ENCODE measurements at places on chromosomes 11 and 22.

DNA sequence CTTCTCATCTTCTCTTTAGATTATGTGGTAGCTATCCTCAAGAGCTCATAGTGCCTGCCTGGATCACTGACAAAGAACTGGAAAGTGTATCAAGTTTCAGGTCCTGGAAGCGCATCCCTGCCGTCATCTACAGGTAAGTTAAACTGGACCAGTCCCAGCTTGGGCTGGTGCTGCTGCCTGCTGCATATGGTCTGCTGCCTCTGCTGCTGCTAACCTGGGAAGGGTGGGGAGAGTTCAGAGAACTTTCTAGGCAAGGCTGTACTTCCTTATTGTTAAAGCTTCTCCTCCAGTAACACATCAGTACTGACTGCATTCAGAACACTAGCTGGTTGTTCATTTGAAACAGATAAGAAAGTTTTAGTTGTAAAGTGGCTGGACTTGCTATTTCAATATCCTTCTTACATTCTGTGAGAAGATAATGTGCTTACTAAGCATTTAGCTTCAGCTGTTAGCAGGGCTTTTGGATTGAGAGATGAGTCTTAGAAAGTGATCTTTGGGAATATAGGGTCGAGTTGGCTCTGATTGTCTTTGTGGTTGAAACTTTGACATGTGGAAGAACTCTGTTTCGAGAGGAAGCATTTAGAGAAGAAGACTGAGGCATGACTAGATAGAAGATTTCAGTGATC, 77.3 kb upstream of the HORMAD2 start:
- no peak for DNase-seq

DNA sequence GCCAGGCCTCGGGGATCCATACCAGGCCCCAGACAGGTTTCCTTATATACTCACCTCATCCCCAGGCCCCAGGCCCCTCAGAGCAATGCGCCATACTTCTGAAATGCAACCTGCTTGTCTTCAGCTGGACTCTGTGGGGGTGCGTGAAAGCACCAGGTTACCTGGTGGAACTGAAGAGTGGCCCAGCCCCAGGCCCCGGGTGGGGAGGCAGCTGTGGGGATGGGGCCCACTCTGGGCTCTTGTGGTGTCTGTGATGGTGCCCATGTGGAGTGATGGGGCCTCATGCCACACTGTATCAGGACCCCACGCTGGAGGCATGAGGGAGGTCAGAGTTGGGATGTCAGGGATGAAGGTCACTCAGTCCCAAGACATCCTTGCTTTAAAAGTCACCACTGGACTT, 999.0 kb downstream of the BRD1 start:
- DNase-seq = no peak

GRCh38 chr11:83070044-83070701, 1.5 kb downstream of the RAB30 start:
- no peak for DNase-seq

DNA sequence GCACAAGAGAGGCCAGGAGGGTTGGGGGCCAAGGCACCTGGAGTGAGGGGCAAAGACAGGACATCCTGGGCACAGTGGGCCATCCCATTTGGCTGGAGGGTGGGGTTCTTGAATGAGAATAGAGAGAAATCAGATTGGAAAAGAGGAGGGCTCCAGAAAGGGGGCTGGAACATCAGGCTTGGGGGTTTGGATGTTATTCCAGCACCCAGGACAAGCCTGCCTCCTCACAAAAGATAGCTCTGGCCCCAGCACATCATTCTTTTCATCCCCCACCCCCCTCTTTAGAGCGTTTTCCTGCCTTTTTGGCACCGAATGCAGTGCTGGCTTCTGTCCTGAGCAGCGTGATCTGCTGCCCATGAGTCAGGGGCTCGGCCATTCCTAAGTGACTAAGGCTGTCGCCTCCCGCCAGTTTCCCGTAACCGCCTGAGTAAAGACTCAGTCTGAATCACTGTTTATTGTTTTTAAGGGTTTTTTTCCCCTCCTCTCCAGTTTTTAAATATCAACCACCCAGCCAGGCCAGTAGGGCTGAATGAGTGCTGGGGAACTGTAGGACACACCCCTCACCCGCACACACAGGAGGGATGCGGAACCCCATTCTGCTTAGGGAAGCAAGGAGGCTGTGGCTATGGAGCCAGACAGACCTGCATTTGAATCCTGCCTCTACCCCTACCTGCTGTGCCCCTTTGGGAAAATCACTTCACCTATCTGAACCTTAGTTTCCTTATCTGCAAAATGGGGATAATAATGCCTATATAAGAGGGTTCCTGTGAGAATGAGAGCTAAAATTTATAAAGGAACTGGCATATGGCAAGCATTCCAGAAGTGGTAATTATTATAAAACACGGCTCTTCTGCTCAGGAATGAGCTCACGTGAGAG, 32.4 kb upstream of the NAV2 start:
- DNase-seq = peak; percentile 83

DNA sequence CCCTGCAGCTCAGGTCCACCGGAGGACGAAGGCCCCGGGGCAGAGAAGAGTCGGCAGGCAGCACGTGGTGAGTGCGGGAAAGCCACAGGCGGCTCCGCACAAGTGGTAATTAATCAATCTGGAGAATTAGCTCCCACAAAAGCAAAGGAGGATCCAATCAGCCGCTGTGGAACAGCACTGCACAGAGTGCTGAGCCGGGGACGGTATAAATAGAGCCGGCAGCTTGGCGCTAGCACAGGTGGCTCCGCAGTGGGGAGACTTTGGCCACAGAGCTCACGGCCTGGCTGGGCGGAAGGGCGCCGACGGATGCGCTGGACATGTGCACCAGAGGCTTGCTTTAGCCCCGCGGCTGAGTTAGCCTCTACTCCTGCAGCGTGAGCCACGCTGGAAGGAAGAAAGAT, 48.9 kb downstream of the IGSF9B start:
- DNase-seq = no peak

DNA sequence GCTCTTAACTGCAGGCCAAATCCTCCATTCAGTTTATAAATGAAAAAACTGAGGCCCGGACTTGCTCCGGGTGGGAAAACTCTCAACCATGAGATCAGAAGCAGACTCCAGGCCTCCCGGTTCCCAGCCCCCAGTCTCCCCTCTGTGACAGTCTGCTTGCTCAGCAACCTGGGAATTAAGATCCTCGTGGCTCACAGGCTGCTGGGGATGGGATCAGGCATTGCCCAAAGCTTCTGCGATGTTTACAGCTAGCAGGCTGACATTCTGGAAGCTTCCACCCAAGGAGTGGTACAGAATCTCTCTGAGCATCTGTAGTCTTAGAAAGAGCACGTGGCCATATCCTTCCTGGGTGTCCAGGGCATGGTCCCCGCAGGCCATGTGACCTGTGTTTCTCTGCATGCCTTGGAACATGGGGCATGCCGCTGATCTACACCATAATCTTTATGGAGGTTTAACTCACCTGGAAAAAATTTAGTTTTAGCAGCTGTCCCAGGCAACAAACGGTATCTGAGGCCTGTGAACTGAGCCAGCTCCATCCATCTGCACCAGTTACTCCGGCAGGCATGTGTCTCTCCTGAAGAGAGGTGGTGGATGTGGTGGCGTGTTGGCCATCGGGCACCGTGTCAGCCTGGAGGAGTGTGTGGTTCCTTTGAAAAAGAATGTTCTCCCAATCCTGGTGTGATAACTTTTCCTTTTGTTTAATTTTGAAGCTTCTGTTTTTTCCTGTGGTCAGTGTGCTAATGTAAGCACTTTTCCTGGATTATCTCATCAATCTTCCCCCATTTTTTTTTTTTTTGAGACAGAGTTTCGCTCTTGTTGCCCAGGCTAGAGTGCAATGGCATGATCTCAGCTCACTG, 7.9 kb downstream of the FBLN1 start:
- DNase-seq = no peak

GRCh38 chr11:124800226-124800929, at the start of gene MSANTD2:
TSS of gene MSANTD2 (minus strand) at chr11:124800406. CDS start at chr11:124800380, 26 bp downstream.
- DNase-seq = peak; percentile 19

DNA sequence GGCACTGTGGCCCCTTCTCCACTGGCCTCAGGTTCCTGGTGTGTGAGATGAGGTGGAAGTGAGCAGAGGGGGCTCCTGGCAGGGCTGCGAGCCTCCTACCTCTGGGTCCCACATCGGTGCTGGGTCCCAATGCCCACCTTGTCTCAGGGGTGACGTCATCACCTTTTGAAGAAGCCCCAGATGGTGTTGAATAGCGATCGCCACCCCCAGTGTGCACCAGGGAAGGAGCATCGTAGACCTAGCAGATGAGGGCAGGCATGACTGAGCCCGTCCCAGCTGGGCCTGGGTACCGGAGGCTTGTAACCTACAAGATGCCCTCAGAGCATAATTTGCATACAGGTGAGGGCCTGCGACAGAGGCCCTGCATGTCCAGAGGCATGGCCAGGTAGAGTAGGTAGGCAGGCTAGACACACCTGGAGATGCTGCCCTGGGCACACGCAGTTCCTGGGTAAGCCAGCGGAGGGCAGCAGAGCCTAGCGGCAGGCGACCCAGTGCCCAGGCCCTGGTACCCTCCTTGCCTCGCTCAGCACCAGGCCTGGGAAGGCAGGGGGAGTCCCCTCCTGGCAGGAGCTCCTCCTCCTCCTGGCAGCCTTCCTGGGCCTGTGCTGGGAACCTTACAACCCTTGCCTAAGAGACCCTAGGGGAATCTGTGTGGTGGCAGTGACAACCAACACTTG, 52.5 kb downstream of the TPCN2 start:
- no peak for DNase-seq

- DNase-seq = no peak
Observed at GRCh38 chr11:13944016-13944415, 18.5 kb upstream of the SPON1 start.

DNA sequence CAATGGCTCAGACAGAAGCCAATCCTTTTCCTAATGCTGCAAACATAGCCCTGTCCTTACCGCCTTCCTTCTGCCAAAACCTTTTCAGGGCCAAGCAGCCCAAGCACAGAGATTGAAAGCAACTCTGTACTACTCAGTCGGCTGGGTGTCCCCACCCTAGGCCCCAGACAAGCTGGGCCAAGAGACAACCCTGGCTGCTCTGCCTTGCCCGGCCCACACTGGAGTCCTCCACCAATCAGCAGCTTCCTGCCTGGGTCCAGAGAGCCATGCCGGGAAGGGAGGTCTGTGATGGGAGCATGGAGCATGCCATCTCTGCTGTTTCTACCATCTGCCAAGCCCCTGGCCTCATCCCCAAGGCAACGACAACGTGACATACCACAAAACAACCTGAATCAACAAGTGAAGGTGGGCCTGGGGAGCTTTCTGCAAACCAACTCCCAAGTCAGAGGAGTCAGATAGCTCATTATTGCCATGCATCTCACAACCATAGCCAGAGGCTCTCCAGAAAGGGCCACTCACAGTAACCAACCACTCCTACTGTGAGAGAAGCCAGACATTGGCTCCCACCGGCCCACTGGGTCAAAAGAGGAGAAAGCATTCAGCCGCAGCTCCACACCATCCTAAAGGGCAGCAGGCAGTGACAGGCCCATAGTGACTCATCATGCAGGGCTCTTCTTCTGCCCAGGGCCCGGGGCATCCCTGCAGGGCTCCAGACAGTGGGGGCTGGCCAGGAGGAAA, 18.2 kb downstream of the PATZ1 start:
- no peak for DNase-seq
